ENCODE measurements at places on chromosomes 5 and 9.

DNA sequence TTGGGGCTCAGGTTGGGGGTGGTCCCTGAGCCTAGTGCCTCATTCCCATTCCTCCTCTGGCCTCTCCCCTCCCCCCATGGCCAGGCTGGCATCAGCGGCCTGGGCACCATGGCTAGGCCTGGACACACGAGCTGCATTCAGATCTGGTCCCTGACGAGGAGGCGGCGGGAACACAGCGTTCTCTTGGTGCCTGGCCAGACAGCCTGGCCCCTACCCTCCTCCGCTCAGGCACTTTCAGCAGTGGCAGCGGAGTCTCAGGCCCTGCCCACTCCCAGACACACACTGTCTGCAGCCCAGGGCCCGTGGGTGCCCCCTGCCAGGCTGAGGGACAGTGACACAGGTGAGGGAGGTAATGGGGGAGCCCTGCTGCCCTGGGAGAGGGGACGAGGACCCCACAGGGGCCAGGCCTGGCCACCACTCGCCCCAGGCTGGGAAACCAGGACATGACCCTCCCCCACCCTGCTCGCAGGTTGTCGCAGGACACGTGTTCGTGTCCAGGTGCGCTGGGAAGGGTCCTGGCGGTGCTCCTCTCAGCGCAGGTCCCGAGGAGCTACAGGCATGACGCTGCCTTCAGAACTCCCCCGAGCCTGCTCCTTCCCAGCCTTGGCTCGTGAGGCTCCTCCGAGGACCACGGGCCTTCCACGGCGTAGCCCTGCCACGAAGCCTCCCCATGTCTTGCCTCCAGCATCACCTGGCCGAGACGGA, 19.9 kb upstream of the UBAC1 start:
- DNase-seq: no peak

DNA sequence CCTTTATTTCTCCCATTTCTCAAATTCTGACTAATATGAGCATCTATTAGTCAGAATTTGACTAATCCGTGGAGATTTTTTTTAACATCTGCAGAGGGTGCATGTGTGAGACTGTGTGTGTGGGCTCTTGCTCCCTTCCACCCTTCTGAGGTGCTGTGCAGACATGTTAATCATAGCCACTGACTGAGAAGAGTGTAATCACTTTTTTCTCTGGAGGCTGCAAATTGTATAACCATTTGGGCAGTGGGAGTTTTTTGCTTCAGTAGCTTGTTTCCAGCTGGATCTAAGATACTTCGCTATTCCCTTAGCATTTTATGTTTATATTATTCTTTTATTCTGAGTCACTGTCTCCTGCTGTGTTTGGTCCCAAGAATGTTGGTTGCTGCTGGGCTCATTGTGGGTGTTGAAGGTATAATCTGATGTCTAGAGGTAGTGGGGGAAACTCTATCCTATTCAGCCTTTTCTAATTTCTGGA, 66.2 kb downstream of the ARHGEF28 start:
- no peak for DNase-seq

GRCh38 chr9:126809068-126809467, 4.2 kb downstream of the ZBTB43 start:
- DNase-seq: no peak

- no peak for DNase-seq
Measured at GRCh38 chr5:172529896-172530295, 75.6 kb upstream of the SH3PXD2B start.

DNA sequence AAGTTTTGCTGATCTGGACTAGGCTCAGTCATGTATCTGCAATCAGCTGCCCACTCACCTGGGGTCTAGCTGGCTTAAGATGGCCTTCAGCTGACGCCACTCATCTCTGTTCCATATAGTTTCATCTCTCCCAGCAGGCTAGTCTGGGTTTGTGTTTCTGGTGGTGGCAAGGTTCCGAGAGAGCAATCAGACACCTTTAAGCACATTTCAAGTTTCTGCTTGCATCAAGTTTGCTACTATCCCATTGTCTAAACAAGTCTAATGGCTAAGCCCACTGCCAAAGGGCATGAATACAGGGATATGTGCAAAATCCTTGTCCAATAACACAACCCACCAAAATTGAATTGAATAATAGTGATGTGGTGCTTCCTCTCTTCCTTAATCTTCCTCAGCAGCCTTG, 251.7 kb downstream of the PIK3R1 start:
- DNase-seq: no peak

DNA sequence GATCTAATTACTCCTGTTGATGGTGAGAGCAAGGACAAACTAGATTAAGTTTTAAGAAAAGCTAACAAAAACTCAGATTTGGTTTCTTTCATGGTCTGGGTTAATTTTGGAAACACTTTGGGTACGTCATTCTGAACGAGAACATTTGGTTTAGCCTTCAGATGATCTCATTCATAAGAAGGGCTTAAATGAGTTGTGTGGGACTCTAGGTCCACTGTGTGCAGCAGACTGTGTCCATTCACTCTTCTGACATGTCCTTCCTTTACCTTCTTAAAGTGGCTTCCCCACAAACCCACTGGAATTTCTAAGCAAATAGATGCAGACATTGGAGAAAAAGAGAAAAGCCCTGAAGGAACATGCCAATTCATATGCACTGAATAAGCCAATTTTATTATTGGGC, 96.8 kb downstream of the FBXO4 start:
- DNase-seq: no peak
